Heart left ventricle (tissue), 16 donors: ENCODE measurements at places on chromosomes 2 and 18.

- DNase-seq = no peak
These were observed 36.6 kb upstream of the KCNF1 start for GRCh38 chr2:10875126-10875525.

DNA sequence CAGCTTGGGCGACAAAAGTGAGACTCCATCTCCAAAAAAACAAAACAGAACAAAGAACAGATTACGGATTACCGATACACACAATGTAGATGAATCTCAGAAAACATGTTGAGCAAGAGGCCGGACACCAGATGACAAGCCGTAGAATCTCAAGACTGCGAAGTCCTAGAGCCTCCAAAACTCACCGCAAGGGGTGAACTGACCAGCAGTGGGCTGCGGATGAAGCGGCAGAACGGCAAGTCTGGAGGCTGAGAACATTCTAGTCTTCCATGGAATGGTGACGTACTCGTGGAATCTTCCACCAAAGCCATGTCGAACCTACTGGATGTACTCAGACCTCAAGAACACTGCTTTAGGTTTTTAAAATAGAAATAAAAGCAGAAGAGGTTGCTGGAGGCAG, 198.8 kb downstream of the NDUFA10 start:
- DNase-seq = no peak

GRCh38 chr2:118723394-118723793, 124.1 kb downstream of the EN1 start:
- no peak for DNase-seq

- DNase-seq = peak; percentile 86
These were observed 2.0 kb downstream of the SLC14A2 start for GRCh38 chr18:45617284-45617683.

- no peak for DNase-seq
These were observed 1229.0 kb upstream of the ZEB2 start for GRCh38 chr2:145748927-145749326.

- no peak for DNase-seq
These were observed 133.8 kb downstream of the AGAP1 start for GRCh38 chr2:235627682-235628081.

GRCh38 chr2:188159484-188159883, 132.2 kb upstream of the GULP1 start:
- DNase-seq = no peak

DNA sequence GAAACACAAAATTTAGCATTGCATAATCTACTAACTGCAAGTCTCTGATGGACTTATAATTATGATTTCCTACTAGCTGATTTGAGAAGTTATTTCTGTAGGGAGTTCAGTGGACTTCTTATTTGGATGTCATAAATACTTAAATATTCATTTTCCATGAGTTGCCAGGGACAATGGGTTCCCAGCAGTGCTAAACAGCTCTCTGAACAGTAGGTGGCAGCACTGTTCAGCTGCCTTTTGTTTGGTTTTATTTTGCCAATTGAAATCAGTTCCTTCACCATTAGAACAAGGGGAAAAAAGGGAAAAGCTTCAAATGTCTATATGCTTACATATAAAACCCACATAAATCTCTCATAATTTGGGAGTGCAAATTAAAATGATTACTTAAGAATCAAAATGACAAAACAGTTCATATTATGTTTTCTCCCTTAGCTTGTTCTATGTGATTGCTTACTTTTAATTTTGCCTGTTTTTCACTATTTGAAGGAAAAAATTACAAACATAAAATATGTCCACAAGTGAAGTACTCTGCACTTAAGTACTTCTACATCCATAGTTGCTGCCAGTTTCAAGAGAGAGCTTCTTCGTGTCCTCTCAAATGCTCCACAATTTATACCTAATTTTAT, 898.9 kb downstream of the CPS1 start:
- no peak for DNase-seq
